ENCODE measurements at places on chromosomes 3 and 15.

GRCh38 chr3:112602217-112602838, 38.6 kb downstream of the CCDC80 start:
- DNase-seq, result no peak

DNA sequence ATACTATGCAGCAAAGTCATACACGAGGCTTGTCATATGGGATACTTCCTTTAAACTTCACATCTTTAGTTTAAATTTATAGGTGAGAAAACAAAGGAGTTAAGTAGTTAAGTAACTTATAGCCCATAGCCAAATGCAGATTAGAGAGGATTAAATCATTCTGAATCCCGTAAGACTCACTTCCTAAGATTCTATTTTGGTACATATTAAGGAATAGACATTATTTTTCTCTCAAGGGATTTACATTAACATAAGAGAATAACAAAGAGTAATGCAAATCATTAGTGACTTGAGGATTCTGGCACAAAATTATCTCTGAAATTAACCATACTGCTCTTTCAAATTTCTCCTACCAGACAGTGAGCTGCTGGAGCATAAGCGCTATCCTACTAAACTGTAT, 747.4 kb upstream of the ARPP21 start:
- DNase-seq, result no peak

GRCh38 chr15:64742385-64742784, 33.0 kb downstream of the RBPMS2 start:
- DNase-seq, result no peak

GRCh38 chr15:63997715-63998442, 48.4 kb downstream of the DAPK2 start:
- no peak for DNase-seq
